IMR-90 (cell line): ENCODE measurements at places on chromosomes 5 and 9.

- DNase-seq = no peak
Observed at GRCh38 chr5:65479527-65479926, 2.2 kb downstream of the ADAMTS6 start.

- DNase-seq = no peak
Observed at GRCh38 chr5:159802661-159803060, 113.6 kb upstream of the ADRA1B start.

DNA sequence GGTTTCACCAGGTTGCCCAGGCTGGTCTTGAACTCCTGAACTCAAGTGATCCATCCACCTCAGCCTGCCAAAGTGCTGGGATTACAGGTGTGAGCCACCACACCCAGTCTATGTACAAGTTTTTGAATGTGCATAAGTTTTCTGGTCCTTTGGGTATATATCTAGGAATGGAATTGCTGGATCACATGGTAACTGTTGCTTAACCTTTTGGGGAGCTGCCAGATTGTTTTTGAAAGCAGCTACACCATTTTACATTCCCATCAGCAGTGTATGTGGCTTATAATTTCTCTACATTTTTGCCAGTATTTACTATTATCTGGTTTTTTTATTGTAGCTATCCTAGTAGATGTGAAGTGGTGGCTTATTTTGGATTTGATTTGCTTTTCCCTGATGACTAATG, 8.9 kb upstream of the LNPEP start:
- peak; percentile 28 for DNase-seq

DNA sequence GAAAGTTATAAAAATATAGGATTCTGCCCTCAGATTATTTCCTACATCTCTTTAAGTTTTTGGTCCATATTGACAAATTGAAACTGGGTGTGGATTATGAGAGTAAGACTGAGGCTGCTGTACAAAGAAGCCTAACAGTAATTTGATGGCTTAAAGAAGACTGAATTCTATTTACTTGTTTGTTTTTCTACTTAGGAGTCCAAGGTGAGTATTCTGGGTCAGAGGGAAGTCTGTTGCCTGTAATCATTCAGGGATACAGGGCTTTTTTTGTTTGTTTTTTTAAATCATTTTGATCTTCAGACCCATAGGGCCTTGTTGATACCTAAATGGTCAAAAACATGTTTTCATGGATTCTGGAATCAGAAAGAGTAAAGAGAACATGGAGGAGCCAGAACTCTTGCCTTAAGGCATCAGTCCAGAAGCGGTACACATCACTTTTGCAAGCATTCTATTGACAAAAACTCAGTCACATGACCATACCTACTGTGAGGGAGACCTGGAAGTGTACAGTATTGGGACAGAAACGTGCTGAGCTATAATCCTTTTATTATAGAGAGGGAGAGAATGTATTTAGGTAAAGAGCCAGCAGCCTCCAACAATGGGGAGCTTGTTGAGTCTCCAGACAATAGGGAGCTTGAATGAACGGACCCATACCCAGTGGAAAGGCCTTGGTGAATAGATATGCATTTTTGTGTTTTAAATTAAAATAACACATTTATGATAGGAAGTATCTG, 102.7 kb downstream of the LRRC70 start:
- DNase-seq = no peak

DNA sequence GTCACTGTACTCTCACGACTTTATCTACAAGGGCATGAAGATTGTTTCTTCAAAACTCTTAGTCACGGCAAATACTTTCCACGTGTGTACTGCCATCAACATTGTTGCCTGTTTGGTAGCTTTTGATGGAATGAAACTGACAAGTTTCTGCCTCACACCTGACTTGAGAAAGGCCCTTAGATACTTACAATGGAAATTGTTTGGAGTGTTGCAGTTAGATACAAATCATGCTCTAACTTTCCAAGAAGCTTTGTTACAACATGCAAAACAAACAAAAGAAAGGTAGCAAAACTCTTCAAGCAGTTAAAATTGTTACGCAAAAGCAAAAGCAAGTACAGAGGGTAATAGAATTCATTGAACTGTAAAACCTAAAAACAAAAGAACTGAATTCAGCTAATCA, 91.1 kb upstream of the TLE4 start:
- no peak for DNase-seq

GRCh38 chr9:69468380-69468779, 143.4 kb downstream of the ENTREP1 start:
- no peak for DNase-seq

DNA sequence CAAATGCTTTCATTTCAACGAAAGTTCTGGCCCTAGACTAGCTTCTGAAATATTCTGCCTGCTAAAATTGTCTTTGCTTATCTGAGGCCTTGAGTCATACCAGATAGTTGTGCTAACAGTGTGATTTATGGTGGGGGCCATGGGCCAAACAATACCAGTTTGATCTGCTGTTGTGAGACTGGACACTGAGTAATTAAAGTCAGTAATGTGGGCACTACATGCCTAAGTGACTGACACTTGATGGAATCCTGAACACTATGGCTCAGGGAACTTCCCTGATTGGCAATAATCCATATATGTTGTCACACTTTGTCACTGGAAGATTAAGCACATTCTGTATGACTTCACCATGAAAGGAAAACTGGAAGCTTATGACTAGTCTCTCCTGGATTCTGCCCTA, 127.6 kb upstream of the CYLC2 start:
- no peak for DNase-seq

GRCh38 chr9:33137781-33138264, 29.3 kb downstream of the B4GALT1 start:
- DNase-seq = no peak

GRCh38 chr9:112780450-112781036, 30.0 kb downstream of the SNX30 start:
- no peak for DNase-seq

- DNase-seq = peak; percentile 84
Observed at GRCh38 chr5:124650951-124651662, 95.3 kb downstream of the ZNF608 start.

DNA sequence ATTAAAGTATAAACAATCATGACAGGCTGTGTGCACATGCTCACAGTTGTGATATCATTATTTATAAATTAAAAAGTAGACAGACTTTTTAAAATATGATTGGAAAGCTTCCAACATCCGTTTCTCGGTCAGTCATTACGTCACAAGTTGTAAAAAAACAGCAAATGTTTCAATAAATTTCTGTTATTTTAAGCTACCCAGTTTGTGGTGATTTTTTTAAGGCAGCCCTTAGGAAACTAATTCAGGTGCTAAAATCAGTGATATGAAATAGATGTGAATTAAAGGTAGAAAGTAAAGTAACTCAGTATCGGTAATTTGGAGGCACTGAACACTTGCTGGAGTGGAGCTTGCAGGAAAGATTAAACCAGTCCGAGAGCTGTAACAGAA, 1.2 kb downstream of the CCNH start:
- DNase-seq = no peak

DNA sequence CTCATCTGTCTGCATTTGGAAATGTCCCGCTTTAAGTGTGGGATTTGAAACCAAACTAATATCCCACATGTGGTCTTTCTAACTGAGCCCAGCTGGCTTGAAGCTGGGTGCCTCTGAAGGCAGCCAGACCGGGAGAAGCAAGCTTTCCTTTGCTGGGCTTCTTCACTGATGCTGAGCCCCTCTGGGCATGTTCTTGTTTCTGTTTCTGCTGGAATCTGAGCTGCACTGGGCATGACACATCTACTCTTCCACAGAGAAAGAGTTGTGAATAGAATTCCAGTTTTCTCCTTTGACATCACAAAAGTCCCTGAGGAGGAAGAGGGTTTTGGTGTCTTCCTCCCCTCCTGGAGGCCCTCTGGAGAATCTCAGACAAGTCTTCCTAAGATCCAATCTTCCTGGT, 179.5 kb downstream of the ATP10B start:
- no peak for DNase-seq

DNA sequence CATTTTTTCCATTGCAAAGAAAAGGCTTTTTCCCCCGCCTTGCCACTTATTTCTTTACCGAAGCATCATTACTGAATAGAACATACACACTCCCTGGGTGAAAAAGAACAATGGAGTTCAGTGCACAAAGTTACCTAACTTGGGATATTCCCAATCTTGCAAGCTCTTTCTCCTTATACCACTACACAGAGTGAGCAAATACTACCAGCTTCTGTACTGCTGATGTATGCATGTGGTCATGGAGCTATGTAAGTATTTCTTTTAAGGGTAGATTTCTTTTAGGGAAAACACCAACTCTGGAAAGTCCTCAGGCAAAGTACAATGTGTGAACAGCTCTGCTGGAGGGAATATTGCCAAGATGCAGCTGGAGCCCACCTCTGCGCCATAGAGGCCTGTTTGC, 81.1 kb downstream of the AOPEP start:
- peak; percentile 29 for DNase-seq

GRCh38 chr5:4875942-4876341, 264.2 kb upstream of the ADAMTS16 start:
- no peak for DNase-seq

- peak; percentile 44 for DNase-seq
Observed at GRCh38 chr9:71681104-71681707, 87.1 kb downstream of the CEMIP2 start.

- DNase-seq = peak; percentile 58
Observed at GRCh38 chr5:54944364-54944763, 41.0 kb downstream of the ESM1 start.

DNA sequence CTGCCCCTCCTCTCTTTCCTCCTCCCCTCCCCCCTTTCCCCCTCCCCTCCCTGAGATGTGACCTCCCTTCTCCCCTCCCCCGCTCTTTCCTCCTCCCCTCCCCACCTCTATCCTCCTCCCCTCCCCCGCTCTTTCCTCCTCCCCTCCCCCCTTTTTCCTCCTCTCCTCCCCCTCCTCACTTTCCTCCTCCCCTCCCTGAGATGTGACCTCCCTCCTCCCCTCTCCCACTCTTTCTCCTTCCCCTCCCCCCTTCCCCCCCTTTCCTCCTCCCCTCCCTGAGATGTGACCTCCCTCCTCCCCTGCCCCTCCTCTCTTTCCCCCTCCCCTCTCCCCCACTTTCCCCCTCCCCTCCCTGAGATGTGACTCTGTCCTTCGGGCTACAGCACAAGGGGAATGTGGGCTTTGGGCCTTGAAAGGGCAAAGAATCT, 169.8 kb downstream of the COL23A1 start:
- no peak for DNase-seq

- no peak for DNase-seq
Observed at GRCh38 chr5:56405116-56405908, 172.2 kb upstream of the ANKRD55 start.

DNA sequence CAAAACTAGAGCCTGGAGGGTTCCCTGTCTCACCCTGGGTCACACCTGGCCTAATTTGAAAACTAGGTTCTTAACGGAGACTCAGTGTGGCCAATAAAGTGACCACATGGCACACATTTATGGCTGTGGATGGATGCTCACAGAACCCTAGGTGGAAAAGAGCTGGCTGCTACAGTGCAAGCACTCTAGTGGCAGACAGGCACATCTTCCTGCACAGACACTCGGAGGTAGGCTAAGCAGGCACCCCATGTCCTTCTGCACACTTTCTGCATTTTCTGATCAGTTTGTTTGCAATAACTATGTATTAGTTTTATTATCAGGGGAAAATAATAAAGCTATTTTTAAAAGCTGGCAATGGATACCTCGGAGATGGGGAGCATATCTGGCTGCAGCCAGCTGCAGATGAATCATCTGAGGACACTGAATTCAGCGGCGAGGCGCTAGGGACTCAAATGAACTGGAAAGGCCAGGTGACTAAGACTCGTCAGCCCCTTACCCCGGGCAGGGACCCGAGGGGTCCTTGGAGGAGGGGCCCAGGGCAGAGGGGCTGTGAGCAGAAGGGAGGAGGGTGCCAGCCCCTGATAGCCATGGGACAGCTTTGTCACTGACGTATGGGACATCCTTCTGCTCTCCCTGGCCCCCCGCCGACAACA, 96.2 kb downstream of the OLFM1 start:
- DNase-seq = no peak

DNA sequence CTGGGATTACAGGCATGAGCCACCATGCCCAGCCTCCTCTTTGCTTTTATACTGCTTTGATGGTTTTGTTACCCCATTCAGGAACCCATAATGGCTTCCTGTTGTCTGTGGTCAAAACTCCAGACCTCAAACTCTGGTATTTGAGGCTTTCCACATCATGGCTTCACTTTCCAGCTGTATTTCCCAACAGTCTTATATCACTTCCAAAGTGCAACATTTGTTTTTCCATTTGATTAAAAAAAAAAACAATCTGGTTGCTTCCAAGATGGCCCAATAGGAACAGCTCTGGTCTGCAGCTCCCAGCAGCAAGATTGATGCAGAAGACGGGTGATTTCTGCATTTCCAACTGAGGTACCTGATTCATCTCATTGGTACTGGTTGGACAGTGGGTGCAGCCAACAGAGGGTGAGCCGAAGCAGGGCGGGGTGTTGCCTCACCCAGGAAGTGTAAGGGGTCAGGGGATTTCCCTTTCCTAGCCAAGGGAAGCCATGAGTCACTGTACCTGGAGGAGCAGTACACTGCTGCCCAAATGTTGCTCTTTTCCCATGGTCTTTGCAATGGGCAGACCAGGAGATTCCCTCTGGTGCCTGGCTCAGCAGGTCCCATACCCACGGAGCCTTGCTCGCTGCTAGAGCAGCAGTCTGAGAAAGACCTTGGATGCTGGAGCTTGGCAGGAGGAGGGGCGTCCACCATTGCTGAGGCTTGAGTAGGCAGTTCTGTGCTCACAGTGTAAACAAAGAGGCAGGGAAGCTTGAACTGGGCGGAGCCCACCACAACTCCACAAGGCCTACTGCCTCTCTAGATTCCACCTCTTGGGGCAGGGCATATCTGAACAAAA, 458.4 kb downstream of the KDM4C start:
- DNase-seq = peak; percentile 7

GRCh38 chr9:91813176-91813795, 136.7 kb downstream of the ROR2 start:
- peak; percentile 22 for DNase-seq

DNA sequence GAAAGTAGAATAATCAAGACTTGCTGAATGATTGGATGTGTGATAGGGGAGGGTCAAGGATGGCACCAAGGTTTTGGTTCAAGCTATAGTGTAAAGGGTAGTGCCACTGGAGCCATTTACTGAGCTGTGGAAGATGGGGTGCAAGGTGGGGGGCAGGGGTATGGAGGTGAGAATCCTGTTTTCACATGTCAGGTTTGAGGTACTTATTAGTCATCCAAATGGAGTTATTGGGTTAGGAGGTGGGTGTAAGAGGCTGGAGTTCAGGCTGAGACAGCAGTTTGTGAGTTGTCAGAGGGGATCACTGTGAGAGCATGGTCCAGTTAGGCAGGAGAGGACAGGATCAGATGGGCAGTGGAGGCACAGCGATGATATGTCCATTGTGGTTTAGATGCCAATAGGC, 8.9 kb downstream of the PCBD2 start:
- DNase-seq = no peak

- no peak for DNase-seq
Observed at GRCh38 chr9:217950-218349, 3.3 kb downstream of the DOCK8 start.

DNA sequence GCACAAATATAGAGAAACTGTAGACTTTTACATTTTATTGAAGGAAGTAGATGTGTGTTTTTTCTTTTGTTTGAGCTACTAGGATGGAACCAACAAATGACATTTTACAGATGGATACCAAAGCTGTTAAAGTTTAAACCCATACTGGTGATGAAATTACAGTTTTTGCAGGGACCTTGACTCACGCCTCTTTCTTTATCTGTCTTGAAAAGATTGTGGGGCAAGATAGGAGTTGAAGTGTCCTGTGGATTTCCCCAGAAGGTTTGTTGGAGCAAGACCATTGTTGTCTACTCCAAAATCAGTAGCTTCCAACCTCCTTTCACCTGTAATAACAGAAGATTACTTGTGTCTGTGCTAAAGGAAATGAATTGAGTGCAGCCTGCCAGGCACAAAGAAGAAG, 4.1 kb upstream of the C5orf63 start:
- DNase-seq = no peak
